Stimulated activated CD8-positive, alpha-beta memory T cell treated with anti-CD3 and anti-CD28 coated beads, Interleukin-15, amount 100 ng/mL, for 48 hours (primary cell): ENCODE measurements at places on chromosomes 7 and 10.
A peak's percentile ranks its signal among the peaks of the same experiment; 100 is the strongest.

- DNase-seq = no peak
Measured at GRCh38 chr10:120979435-120980278, 128.5 kb downstream of the WDR11 start.

GRCh38 chr10:110389255-110389654 lies 84.5 kb upstream of the SMNDC1 start:
- no peak for DNase-seq

GRCh38 chr10:29205787-29206186 lies 83.1 kb upstream of the LYZL1 start:
- DNase-seq = no peak

- DNase-seq = no peak
Measured at GRCh38 chr7:55524558-55525310, 47.6 kb downstream of the VOPP1 start.

GRCh38 chr10:78688901-78689583 lies 379.7 kb upstream of the ZMIZ1 start:
- no peak for DNase-seq

GRCh38 chr10:122852261-122852660 lies 6.6 kb upstream of the CUZD1 start:
- no peak for DNase-seq

DNA sequence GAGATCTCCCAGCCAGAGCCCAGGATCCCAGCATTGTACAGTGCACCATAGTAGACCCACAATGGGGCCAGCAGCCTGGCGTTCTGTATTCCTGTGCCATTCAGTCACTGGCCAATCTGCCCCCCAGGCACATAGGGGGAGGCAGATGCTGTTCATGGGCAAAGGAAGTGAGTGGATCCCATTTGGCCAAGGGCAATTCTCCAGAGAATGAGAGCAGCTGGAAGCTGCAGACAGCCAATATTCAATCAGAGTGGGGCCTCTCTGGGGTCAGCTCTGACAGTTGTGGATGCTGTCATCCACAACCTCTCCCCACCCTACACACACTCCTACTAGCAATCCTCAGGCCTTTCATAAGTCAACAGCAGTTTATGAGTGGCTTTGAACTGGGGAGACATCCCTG lies 17.5 kb downstream of the STEAP1B start:
- DNase-seq = no peak

GRCh38 chr10:79415736-79416577 lies 29.5 kb downstream of the ZCCHC24 start:
- no peak for DNase-seq

DNA sequence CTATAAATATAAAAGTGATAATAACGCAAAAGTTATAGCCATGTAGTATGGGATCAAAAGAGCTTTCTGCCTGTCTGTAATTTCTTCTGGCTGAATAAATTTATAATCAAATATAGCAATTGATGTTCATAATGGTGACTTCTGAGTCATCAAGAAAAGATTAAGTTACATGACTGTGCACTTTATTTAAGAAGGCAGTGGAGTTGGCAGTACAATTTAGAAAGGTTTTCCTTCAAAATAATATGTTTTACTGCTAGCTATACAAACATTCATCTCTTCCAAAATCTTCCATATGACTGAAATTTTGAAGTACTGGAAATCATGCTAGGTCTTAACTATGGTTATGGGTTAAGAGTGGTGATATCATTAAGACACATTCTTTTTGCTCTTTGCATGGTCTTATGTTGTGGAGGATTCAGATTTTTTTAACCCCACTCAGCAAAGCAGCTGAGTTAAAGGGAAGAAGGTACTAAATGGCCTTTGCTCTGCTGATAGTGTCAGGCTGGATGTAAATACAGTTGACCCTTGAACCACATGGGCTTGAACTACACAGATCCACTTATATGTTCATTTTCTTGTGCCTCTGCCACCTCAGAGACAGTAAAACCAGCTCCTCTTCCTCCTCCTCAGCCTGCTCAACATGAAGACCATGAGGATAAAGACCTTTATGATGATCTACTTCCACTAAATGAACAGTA lies 323.6 kb downstream of the BBS9 start:
- no peak for DNase-seq

- no peak for DNase-seq
Measured at GRCh38 chr10:22978287-22978686, 50.4 kb downstream of the ARMC3 start.

DNA sequence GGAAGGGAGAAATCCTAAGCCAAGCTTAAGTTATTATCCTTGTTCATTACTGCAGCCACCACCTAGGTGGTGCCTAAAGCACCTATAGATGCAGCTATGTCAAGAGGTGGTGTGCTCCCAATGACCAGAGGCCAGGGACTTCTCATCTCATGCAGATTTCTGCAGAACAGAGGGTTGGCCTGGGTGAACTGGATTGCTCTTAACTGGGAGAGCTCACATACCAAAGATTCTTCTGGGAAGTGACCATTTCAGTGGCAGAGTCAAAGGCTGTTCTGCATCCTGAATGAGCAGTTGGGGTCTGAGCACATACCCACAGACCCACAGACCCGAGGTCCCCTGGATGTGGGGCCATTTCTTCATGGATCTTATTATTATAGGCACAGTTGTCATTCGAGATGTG lies 2.1 kb upstream of the CRHR2 start:
- DNase-seq = no peak

DNA sequence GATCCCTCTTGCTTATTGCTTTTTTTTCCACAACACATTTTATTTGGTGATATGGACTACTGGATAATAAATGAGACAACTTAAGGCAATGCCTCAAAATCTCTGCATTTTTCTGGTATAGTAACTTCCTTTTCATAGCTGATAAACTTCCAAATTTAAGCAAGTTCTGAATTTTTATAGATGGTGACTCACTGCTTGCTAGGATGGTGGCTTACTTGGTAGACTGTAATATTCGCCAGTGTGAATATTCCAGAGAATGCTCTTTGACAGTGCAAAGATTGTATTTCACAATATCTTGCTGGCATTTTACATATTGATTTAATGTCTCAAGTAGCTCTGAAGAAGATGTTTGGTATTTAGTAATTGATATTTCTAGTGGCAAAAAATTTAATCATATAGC lies 472.4 kb downstream of the TFEC start:
- DNase-seq = no peak

DNA sequence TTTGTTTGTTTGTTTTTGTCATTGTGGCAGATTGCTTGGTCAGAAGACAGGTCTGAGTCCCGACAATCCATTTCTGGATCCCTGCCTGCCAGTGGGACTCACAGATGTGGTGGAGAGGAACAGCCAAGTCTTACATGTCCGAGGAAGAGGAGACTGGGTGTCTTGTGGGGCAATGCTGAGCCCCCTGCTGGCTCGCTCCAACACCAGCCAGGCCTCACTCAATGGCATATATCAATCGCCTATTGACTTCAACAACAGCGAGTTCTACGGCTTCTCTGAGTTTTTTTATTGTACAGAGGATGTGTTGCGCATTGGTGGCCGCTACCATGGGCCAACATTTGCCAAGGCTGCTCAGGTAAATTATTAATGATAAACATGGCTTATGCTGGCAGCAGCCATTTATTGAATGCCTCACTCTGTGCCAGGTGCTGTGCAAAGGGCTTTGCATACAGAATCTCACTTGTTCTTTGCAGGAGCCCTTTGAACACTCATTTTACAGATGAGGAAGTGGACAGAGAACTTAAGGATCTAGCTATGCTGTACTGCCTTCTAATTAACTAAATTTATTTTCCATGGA lies 33.3 kb downstream of the COX15 start:
- no peak for DNase-seq

- peak; percentile 8 for DNase-seq
Measured at GRCh38 chr10:63707254-63707910, 186.2 kb downstream of the REEP3 start.

DNA sequence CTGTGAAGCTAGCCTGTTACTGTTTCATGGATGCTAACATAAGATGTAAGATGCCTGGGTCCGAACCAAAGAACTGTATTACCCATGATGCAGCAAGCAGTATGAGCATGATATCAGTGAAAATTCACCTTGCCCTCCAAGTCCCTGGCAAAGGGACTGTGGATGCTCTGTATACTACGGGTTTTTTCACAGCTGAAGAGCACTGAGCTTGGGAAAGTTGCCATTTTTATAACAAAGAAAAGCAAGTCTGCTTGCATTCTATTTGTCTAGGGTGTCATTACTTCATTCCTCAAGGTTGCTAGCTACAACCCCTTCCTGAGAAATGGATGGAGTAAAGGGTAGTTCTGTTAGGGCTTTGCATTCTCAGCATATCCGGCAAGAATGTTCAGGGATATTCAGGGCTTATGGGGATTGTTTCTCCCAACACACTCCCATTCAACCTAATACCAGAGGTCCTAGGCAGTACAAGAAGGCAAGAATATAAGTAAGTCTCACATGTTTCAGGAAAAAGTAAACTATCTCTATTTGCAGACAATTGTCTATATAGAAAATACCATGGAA lies 5.1 kb upstream of the GPR22 start:
- DNase-seq = no peak

DNA sequence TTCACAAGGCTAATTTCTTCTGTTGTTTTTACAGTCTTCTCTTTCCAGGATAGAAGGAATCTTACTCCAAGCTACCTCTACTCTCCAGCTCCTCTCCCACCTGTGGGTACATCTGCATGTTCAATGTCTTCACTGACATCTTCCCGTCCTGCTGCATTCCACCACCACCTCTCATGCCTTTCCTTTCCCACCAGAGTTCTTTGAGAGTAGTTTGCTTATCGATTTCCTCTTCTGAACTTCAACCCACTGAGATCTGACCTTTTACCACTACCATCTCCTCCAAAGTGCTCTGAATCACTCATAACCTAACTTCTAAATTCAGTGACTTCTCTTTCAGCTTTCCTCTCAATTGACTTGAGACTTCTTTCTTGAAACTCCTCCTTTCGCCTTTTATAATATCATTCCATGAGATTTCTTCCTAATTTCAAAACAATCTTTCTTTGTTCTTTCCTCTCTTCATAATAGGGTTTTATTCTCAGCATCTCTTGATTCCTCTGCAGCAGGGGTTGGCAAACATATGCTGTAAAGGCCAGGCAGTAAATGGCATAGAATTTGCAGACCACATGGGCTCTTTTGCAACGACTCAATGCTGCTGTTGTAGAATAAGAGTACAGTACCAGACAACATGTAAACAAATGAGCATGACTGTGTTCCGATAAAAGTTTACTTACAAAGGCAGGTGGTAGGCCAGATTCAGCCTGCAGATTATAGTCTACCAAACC lies 22.1 kb downstream of the ACSL5 start:
- DNase-seq = no peak

GRCh38 chr7:83065714-83066113 lies 97.0 kb downstream of the PCLO start:
- DNase-seq = no peak

DNA sequence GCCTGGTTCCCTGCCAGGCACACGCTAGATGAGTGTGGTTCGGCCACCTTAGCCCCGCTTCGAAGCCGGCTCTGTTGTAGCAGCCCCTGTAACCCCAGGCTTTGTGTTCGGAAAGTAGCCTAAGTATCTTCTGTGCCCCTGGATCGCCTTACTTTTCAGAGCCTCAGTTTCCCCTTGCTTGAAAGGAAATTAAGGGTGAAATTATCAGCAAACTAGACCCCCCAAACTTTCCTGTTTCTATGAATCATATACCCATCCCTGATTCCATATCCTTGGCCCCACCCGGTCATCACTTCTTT lies 312 bp downstream of the PDCD11 start:
- no peak for DNase-seq

DNA sequence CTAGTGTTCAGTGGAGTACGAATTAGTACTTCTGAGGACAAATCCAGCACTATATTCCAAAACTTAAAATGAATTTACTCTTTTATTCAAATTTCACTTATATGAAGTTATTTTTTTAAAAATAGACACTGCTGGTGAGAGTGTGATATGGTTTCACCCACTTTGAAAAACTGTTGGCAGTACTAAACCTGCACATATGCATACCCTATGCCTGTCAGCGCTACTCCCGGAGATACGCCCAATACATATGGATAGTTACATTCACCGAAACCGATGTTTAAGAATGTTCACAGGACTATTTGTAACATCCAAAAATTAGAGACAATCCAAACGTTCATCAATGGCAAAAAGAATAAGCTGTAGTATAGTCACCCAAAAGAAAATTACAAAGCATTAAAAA lies 69.6 kb downstream of the UBE2H start:
- no peak for DNase-seq

- no peak for DNase-seq
Measured at GRCh38 chr7:35261476-35262285, 7.8 kb upstream of the TBX20 start.

GRCh38 chr7:77826300-77826699 lies 27.7 kb downstream of the PHTF2 start:
- DNase-seq = no peak

- DNase-seq = no peak
Measured at GRCh38 chr7:87375662-87376435, 30.4 kb downstream of the CROT start.

DNA sequence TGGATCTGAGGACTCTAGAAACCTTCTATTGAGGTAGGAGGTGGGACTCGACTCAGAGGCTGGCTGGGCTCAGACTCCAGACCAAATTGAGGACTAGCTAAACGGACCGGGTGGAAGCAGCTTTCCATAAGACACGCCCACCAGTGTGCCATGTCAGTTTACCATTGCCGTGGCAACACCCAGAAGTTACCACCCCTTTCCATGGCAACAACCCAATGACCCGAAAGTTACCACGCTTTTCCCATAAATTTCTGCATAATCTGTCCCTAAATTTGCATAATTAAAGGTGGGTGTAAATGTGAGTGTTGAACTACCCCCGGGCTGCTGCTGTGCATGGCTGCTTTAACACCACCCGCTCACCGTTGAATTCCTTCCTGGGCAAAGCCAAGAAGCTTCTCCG lies 58.9 kb downstream of the MICALL2 start:
- DNase-seq = no peak

- DNase-seq = no peak
Measured at GRCh38 chr7:21099432-21099831, 312.7 kb upstream of the SP8 start.

GRCh38 chr7:96188591-96188991 lies 133.3 kb downstream of the SLC25A13 start:
- no peak for DNase-seq

DNA sequence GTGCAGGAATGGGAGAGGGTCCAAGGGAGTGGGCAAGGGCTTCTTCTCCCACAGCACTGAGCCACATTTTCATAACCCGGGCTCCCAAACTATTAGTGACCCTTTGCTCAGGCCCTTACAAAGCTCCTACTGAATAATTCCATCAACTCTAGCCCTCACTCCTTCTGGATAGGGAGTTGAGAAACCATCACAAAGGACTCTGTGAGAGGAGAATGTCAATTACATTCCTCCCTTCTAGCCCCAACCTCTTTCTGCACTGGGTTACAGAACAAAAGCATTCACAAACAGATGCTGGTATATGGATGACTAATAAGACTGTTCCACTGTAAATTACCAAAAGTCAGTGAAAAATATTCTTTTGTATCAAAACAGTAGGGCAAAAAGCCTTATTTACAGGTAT lies 203.7 kb downstream of the SORCS1 start:
- DNase-seq = no peak
